ENCODE measurements at places on chromosomes 2 and 18. TPM values are rescaled to one million over a fixed set of nuclear protein-coding genes. Genes with fewer than 3 reads are reported as not detected.

DNA sequence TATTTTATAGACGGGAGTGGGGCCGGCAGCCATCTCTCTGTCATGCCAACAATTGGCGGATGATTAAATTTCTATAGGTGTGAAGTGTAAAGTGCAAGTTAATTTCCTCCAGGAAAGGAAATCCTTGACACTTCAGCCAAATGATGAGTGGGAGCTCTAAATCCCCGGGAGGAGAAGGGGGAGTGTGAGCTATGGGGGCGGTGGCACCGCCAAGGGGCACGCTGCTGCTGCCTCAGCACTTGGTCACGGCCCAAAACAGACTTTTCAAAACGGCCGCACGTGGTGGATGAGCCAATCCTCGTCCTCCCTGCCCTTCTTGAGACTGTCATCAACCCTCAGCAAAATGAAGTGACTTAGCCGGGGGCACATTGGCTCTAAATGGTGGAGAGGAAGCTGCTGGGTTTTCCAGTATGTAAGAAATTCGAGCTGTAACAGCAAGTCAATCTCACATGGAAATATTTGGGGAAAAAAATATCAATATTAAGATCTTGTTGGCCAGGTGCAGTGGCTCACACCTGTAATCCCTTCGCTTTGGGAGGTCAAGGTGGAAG is 200.8 kb downstream of the TFCP2L1 start:
- DNase-seq = no peak

DNA sequence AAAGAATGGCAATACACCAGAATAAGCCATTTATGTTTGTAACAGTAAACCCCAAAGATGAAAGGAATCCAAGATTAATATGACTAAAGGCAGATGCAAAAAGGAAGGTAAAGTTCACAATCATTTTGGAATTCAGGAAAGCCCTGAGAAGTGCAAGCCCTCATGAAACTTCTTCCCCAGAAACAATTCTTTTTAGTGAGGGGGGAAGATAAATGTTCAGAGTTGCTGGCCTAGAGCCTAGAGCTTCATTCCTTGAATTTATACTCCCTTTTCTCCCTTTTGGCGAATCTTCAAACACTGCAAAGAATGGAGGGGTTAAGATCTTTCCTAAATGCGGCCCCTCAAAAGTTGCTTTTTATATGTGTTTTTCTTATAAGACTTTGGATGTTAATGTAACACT is 368.8 kb downstream of the MEIS1 start:
- no peak for DNase-seq

DNA sequence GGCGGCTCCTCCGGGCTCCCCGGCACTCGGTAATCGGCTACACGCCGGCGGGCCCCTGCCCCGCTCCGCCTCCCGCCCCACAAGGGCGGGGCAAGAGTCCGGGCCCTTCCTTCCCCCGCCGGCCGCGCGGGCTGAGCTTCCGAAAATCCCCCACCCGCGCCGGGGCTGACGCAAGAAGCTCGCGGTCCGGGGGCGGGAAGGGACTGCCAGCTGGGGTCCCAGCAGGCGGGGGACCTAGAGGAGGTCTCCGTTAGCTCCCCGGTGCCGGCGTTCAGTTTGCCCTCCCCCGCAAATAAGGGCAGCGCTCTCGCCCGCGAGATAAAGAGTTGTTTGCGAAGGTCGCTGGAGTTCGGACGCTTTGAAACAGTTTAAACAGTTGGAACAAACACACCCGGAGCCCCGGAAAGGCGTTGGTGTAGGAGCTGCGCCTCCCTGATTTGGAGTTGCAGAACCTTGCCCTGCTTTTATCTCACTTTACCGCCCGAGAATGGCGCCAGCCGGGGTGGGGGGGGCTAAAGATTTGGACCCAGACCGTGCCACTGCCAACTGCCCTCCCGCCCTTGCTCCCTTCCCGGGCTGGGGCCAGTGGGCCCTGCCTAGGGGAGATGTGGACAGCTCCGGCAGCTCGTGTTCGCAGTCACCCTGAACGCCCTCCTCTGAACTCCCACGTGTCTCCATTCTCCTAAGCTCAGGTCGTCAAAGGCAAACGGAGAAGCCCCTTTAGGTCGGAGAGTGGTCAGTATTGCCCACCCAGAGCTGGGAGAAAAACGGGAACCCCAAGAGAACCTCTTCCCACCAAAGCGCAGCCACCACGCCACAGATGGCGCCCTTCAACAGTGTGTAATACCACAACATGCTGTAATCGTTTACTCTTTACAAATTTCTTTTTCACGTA is at the start of gene NFE2L2:
TSS of gene NFE2L2 (minus strand) at position 35 of the 895 bp plus-strand sequence. CDS start 151 bp downstream, outside the sequence.
- peak; percentile 73 for DNase-seq

DNA sequence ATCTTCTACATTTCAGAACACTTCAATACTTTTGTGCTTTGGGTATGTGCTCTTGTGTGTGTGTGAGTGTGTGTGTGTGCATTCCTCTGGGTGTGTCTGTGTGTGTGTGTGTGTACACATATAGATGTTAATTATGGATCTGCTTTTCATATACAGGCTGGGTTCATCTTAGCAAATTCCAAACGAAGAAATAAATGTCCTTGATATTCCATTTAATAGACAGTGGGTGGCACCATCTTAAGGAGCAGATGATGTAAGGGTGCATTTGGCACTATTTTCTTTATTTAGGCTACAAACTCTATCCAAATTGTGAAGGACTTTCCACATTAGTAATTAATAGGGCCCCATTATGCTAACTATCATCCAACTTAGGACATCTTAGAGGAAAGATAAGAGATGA is 425.8 kb upstream of the POU3F3 start:
- DNase-seq = no peak

- DNase-seq = no peak
Observed at GRCh38 chr2:51025906-51026555, 5.9 kb downstream of the NRXN1 start.

DNA sequence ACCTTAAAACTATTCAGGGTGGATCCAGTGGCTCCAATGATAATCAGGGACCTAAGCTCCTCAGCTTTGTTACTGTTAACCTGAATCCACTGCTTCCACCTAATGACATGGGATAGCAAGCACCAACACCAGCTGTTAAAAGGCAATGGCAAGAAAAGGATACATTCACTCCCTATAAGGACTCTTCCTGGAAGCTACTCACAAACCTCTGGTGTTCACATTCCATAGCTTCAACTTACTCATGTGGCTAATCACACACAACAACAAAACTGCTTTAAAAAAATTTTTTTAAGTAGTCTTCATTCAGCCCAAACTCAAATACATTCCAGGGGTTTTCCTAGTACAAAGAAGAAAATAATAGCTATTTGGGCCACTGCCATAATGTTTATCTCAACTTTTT is 24.5 kb downstream of the ROCK2 start:
- no peak for DNase-seq

- DNase-seq = no peak
Observed at GRCh38 chr2:98656800-98657199, 48.4 kb downstream of the UNC50 start.

Gene CCDC150
- 7.8 TPM for total RNA-seq

GRCh38 chr18:48000701-48001100 is 70.2 kb upstream of the SMAD2 start:
- no peak for DNase-seq

- no peak for DNase-seq
Observed at GRCh38 chr2:229870903-229871656, 50.7 kb downstream of the TRIP12 start.

Gene FBXO36
- 9.3 TPM for total RNA-seq

- DNase-seq = no peak
Observed at GRCh38 chr2:232268636-232269165, 109.8 kb upstream of the ALPP start.

Gene NDUFB3
- total RNA-seq = 117 TPM
